NCI-H2081 (cell line): ENCODE measurements at places on chromosomes 6 and 20.

- DNase-seq: no peak
These were observed 124.6 kb downstream of the SYCP2 start for GRCh38 chr20:59808729-59809381.

GRCh38 chr20:30499123-30499522, 758.3 kb upstream of the DEFB115 start:
- no peak for DNase-seq

DNA sequence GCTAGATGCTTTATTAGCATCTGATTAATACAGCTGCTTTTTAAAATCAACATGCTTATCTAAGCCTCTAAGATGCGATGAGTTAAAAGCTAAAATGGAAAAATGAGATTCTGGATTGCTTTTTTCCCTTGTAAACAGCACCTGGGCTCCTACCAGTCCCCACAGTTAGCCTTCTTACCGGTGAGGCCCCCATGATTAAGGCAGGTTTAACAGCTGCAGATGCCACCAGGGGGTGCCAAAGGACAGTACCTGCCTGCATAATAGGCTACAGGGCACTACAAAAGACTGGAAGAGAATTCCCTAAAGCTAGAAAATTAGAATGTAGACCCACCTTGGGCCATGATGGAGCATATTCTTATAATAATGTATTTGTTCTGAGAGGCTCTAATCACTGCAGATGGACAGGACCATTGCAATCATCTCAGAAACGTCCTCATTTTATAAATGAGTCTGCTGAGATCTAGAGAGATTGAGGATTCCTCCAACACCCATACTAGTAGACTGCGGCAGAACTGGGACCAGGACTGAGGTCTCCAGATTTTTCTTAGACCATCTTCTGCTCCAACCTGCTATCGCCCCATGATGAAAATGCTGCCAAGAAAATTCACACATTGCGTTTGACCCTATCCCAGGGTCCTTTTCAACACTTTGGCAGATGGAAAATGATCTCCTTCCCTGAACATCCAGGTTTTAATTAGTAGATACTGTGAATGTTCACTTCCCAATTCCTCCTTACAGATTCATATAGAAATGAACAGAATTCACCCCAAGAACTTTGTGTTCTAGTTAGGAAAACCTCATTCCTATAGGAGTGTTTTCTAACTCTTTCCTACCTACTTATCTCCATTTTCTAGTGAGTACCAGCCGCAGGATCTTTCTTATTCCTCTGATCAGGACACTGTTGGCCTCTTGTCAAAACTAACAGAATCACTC, 148.8 kb downstream of the RPS12 start:
- peak; percentile 81 for DNase-seq

DNA sequence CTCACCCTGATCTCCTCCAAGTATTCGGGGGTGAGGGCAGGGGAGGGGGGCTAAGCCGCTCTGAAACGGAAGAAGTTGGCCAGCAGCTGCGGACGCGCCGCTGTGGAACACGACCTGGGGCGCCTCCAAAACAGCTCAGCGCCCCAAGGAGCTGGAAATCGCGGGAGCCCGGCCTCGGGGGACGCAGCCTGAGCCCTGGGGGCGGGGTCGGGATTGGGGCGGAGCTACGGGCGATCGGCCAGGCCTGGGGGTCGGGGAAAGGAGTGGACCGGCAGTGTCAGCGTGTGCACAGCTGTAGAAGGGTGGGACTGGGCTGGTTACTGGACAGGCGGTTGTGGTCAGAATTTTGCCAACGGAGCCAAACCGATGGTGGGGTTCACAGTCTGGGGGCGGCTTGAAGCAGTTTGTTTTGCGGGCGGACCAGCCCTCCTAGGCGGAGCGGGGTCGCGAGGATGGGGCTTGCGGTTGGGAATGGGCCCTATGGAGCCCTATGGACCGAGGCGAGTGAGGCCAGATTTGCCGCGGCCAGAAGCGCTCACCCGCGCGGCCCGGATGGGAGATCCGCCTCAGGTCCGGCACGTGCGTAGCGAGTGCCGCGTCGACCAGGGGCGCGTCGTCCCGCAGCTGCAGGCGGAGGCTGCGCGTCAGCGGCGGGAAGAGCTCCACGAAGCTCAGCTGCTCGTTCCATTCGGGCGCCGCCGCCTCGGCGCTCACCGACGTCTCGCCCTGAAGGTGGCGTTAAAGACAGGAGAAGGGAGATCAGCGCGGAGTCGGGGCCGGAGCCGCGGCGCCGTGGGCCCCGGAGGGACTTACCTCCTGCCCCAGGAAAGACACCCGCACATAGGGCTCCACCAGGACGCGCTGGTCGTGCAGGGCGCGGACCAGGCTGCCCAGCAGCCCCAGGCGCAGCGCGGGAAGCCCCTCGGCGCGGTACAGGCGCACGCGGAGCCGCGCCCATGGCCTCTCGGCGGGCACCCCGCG, 14.3 kb upstream of the SPAG4 start:
- DNase-seq: peak; percentile 76

DNA sequence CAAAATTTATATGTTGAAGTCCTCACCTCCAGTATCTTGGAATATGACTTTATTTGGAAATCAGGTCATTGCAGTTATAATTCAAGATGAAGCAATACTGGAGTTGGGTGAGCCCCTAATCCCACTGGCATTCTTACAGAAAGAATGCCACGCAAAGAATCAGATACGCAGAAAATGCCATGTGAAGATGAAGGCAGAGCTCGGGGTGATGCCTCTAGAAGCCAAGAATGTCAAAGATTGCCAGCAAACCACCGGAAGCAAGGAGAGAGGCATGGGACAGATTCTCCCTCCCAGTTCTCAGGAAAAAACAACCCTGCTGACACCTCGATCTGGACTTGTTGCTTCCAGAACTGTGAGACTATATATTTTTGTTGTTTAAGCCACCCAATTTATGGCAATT, 273.4 kb upstream of the CITED2 start:
- no peak for DNase-seq

- DNase-seq: no peak
These were observed 56.6 kb downstream of the TGM2 start for GRCh38 chr20:38108438-38108985.

- DNase-seq: peak; percentile 4
These were observed 106.3 kb upstream of the KCNK16 start for GRCh38 chr6:39428816-39429215.

DNA sequence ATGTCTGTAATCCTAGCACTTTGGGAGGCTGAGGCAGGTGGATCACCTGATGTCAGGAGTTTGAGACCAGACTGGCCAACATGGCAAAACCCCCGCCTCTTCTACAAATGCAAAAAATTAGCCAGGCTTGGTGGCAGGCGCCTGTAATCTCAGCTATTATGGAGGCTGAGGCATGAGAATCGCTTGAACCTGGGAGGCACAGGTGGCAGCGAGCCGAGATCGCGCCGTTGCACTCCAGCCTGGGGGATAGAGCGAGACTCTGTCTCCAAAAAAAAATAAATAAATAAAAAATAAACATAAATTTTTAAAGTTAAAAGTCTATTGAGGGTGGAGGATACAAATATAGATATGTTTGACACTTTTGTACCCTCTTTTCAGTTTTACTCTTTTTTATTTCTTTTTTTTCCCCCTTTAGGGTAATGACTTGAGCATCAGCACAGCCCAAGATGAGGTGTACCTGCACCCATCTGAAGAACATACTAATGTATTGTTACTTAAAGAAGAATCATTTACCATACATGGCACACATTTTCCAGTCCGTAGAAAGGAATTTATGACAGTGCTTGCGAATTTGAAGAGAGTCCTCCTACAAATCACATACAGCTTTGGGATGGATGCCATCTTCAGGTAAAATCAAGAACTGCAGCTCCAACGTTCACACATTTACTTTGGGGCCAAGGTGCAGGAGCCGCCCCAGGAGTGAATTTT, 368.9 kb downstream of the LAMA2 start:
- DNase-seq: peak; percentile 29
